ENCODE measurements at places on chromosomes 6 and 20.

DNA sequence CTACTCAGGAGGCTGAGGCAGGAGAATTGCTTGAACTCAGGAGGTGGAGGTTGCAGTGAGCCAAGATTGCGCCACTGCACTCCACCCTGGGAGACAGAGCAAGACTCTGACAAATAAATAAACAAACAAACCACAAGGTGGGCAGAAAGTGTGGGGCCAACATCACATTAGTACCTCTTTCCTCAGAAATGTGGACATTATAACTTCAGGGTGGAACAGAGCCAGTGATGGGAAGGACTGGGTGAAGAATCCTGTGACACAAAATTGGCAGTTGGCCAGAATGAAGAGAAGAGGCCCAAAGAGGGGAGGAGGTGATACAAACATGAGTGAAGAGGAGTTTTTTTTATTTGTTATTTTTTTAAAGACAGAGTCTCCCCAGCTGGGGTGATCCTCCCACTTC is 50.6 kb downstream of the NUP153 start:
- no peak for DNase-seq

DNA sequence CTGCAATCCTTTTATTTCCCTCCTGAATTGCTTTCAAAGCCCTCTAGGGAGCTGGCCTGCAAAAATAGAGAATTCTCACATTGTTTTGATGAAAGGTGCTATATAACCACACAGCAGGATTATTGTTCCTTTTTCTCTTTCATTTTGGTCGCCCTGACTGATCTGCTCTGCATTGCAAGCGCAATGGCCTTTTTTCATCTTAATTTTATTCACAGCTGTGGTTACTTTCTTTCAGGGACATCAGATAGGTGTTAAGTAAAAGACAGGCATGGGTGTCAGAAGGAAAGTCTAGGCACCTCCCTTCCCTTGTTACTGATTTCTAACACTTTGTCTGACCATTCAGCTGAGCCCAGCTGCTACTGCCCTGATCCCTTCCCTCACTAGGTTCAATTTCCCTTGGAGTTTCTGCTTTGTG is 850.5 kb upstream of the MAP3K7 start:
- no peak for DNase-seq

- DNase-seq, result no peak
These were observed 131.4 kb upstream of the SLC2A12 start for GRCh38 chr6:134183844-134184243.

DNA sequence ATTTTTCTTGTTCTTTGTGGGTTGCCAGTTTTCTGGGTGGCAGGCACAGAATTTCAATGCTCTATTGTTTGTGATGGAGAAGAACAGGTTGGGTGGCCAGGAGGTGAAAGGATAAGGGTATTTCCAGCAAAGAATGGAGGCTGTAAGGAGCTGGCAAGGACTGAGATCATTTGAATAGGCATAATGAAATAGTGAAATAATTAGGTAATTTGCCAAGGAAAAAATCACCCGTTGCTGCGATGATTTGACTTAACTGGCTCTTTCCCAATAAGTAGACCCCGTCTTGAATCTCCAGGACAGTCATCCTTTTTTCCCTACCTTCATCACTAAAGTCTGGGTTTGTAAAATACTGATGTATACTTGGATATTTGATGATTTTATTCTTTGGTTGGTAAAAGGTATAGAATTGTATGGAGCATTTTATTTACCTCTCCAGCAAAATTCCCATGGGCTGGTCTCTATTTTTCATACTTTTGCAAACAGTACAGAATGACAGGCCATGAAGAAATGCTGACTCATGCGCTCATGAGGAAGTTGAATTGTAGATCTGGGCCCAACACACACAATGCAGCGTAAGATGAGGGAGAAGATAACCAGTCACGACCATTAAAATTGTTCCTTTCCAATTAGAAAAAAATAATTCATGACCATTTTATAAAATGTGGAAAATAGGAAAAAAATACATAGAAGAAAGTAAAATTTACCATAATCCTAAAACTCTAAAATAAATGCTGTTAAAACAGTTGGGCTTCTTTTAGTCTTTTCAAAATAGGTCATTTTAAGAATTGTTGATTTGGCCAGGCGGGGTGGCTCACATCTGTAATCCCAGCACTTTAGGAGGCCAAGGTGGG is 2.4 kb upstream of the GCNT2 start:
- no peak for DNase-seq

DNA sequence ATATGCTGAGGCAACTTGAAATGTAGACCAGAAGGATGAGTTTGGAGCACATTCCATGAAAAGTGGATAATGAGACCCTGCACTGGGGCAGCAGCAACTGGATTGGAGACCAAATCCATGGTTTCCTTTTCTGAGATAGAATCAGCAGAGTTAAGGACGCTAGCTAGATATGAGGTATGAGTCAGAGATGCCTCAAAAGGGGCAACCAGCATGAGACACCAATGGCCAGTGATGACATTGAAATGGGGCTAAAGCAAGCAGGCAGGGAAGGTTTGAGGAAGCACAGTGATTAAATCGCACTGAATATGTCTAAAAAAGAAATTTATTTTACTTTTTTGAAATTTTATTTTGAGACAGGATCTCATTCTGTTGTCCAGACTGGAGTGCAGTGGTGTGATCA is 802.4 kb downstream of the TFAP2A start:
- DNase-seq, result no peak

GRCh38 chr20:38166703-38167233 is 1.7 kb upstream of the TGM2 start:
- no peak for DNase-seq

GRCh38 chr6:105536961-105537360 is 134.1 kb upstream of the PREP start:
- DNase-seq, result no peak

GRCh38 chr6:3707024-3707423 is 44.5 kb downstream of the PXDC1 start:
- no peak for DNase-seq

DNA sequence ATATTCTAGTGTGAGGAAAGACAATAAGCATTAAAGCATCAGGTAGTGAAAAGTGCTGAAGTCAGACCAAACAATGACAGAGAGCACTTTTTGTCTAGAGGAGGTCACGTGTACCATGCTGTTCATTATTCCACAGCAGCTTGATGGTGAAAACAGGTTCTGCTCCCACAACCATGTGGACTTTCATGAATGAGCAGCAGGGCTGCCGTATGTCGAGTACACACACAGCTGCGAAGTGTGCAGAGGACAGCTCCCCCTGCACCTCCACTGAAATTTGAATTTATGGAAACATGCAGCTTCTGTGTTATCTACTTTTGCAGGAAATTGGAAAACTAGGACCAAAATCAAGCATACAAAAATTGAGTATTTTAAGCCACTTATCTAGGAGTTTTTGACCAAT is 85.3 kb downstream of the MAP7 start:
- no peak for DNase-seq

DNA sequence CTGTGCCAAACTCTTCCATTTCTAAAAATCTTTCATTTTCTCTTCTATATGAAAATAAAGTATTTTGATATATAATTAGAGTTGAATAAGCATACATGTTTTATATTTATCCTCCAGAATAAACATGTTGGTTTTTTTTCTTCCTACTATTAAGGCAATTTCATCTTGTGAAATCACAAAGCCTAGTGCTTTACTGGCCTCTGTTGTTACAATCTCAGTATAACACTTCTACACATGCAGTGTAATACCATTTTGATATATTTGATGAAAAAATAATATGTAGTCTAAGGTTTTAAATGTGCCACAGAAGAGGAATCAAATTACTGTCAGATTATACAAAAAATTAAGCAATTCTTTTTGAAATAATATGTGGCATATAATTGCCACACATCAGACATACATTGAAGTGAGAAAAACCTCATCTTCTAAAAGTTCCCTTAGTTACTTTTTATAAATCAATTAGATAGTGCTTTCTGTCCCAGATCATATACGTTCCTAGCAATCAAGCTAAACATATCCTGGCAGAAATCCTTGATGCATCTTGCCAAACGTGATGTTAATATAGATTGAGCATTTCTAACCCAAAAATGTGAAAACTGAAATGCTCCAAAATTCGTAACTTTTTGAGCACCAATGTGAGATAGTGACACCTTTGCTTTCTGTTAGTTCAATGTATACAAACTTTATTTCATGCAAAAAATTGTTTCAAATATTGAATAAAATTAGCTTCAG is 225.1 kb upstream of the MANEA start:
- DNase-seq, result no peak

GRCh38 chr6:151121900-151122299 is 117.9 kb upstream of the AKAP12 start:
- no peak for DNase-seq

- DNase-seq, result no peak
These were observed 79.4 kb downstream of the FAXC start for GRCh38 chr6:99270030-99270429.

DNA sequence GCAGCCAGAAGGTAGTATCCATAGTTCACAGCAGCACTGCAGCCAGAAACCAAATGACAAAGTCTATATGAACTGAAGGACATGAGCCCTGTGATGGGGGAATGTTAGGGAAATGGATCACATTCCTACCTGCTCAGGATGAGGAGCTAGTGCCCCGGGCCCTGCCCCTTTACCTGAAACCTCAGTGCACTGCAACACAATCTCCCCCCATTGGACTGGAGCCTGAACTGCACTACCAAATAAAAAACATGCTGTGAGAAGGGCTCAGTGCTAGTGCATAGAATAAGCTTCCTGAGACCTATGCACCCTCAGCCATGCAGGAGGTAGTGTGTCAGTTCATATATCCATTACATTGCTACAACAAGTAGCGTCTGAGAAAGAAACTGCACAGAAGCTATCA is 477.8 kb downstream of the HACE1 start:
- DNase-seq, result no peak

GRCh38 chr6:106659859-106660258 is 30.5 kb downstream of the QRSL1 start:
- no peak for DNase-seq

- no peak for DNase-seq
These were observed 118.8 kb downstream of the PHACTR3 start for GRCh38 chr20:59723108-59723500.

- no peak for DNase-seq
These were observed 557.4 kb upstream of the EYS start for GRCh38 chr6:66264376-66264775.

- no peak for DNase-seq
These were observed 34.0 kb downstream of the BPIFB4 start for GRCh38 chr20:33113387-33113908.

DNA sequence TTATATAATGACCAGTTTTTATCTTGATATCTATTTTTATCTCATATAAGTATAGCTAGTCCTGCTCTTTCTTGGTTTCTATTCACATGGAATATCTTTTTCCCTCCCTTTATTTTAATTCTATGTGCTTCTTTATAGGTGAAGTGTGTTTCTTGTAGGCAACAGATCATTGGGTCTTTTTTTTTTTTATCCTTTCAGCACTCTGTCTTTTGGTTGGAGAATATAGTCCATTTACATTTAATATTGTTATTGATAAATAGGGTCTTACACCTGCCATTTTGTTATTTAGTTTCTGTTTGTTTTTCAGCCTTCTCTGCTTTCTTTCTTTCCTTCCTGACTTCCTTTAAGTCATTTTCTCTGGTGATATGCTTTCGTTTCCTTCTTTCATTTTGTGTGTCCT is 22.2 kb upstream of the LAMA2 start:
- DNase-seq, result no peak

GRCh38 chr6:129681913-129682205 is 28.1 kb downstream of the ARHGAP18 start:
- no peak for DNase-seq

DNA sequence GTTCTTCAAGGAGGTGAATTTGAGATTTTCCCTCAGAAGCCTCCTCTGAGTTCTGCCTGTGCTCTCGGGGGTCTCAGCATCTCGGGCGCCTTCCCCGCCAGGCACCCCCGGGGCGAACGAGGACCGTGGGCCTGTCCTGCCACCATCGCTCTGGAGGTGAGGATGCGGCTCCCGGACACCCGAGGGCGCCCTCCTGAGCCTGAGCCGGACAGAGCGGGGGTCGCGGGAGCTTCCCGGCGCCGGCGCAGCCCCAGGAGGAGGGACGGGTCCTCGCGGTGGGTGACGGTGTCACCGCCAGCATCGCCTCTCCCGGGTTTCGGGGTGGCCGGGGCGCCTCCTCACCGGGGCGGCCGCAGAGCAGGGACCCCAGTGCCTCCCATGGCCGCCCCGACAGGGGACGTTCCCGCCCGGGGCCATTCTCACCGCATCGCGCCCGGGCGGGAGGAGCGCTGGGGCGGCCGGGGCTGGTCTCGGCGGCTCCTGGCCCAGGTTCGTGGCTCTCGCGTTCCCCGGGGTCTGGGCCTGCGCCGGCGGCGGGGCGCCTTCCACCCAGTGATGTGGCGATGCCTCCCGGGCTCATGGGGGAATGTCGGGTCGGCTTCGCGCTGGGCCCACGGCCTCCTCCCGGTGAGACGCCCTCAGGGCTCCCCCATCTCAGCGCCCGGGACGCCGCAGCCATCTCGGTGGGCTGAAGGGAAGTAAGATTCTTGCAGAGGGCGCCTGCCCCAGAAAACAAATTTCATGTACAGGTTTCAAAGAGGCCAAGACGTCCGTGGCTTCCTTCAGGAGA is 210.5 kb downstream of the ERMARD start:
- no peak for DNase-seq

GRCh38 chr20:19757487-19758132 is 448 bp upstream of the RIN2 start:
- no peak for DNase-seq

GRCh38 chr6:123712831-123713230 is 76.1 kb upstream of the TRDN start:
- no peak for DNase-seq

GRCh38 chr20:47237715-47238114 is 118.8 kb downstream of the ZMYND8 start:
- DNase-seq, result no peak

- DNase-seq, result no peak
These were observed 31.9 kb upstream of the TCP11 start for GRCh38 chr6:35173044-35173426.

DNA sequence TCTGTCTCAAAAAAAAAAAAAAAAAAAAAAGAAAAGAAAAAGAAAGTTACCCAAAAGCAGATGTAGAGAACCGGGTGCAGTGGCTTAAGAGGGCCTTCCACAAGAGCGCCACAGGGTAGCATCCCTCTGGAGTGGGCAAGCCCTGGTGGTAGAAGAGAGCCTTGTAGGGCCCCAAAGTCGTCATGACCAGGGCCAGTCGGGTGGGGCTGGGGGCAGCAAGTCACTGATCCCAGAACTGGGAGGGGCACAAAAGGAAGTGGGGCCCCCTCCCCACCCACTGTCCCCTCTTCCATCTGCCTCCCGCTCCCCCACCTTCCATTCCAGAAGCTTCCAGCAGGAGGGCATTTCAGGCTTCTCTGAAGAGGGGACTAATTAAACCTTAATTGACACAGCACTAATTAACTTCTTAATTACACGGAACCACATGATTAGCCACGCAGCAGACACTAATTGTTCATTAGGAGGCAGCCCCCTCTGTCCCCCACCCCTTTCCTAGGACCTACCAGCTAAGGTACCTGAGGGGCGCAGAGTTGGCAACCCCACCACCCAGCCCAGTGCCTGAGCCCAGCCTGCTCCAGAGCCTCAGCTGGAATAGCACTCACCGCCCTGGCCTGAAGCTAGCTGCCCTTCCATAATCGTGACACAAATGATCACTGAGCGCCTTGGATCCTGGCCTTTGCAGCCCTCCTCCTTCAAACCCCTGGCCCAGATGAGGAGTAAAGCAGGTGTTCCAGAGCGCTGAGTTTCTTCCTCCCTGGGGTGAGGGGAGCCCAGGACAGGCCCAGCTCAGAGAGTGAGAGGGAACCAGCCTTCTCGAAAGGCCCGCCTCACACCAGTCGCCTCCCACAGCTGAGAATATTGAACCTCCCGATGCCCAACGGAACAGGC is 34.8 kb downstream of the MDFI start:
- no peak for DNase-seq

GRCh38 chr6:51959744-51960383 is 127.5 kb downstream of the PKHD1 start:
- DNase-seq, result no peak

GRCh38 chr20:50237349-50237748 is 46.7 kb downstream of the CEBPB start:
- DNase-seq, result no peak
